ENCODE measurements at places on chromosomes 16 and 17.

- no peaks in the 10 kb centered on the region for H3K4me1 ChIP-seq
- no peaks in the 10 kb centered on the region for H3K27me3 ChIP-seq
- no peak overlapping the region for H3K4me3 ChIP-seq
- H3K27ac ChIP-seq, result no peak overlapping the region
- no peaks in the 10 kb centered on the region for H3K36me3 ChIP-seq
These were observed 133.6 kb downstream of the HS3ST3B1 start for GRCh38 chr17:14434506-14434905.

DNA sequence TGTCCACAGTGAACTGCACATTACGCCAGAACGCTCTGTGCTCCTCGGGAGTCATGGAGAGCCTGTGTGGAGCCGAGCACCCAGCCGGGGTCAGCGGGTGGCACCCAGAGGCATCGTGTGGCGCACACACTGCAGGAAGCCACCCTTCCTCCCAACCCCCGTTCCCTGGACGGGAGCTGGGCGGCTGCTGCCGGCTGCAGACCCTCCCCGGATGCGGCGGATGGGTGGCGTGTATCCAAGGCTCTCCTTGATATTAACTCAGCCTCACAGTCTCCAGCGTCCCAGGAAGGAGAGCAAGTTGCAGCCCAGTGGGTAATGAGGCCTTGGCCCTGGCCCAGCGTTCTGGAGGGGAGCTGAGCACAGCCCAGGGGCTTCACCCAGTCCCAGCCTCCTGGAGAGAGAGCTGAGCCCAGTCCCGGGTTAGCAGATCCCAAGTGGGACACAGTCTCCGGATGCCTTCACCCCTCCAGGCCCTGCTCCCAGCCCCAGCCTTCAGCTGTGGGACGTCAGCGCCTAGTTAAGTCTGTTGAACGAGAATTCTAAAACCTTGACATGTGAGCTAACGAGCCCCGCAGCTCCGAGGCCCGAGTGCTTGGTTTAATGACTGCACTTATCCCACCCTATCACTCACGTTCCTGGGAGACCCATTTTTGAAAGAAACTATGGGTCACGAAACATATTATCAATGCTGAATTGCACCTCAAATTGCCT, 86.6 kb downstream of the TBC1D16 start:
- no peak overlapping the region for H3K27ac ChIP-seq
- no peak for DNase-seq
- no peaks in the 10 kb centered on the region for H3K4me1 ChIP-seq
- H3K36me3 ChIP-seq, result peaks cover 8% of the 10 kb centered on the region
- no peaks in the 10 kb centered on the region for H3K27me3 ChIP-seq

DNA sequence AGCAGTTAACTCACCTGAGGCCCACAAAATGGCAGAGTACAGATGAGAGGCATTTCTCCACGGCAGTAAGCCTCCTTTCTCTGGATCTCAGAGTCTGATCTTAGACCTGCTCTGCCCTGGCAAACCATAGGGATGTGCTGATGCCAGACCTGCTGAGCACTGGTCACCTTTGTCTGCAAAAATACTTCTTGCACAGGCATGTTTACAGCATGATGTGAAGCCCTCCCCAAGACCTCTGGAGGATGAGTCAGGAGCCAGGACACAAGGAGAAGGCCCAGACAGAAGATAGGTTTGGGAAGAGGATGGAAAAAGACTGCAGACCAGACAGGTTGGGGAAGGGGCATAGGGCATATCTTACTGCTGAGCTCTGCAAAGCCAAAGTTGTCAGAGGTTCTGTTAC, 426.6 kb downstream of the PMP22 start:
- H3K27me3 ChIP-seq, result no peaks in the 10 kb centered on the region
- peak overlapping the region; percentile 11 for H3K27ac ChIP-seq
- H3K4me1 ChIP-seq, result peaks cover 42% of the 10 kb centered on the region
- no peak overlapping the region for H3K4me3 ChIP-seq
- no peaks in the 10 kb centered on the region for H3K36me3 ChIP-seq

- no peak overlapping the region for H3K27ac ChIP-seq
- no peak for DNase-seq
- no peaks in the 10 kb centered on the region for H3K36me3 ChIP-seq
These were observed 8.3 kb upstream of the NLRC5 start for GRCh38 chr16:56980792-56981724.
